ENCODE measurements at places on chromosomes 5 and 9.

- no peak for DNase-seq
Observed at GRCh38 chr5:31630931-31631330, 8.0 kb upstream of the PDZD2 start.

GRCh38 chr5:72015103-72015548 lies 92.1 kb upstream of the MAP1B start:
- no peak for DNase-seq

DNA sequence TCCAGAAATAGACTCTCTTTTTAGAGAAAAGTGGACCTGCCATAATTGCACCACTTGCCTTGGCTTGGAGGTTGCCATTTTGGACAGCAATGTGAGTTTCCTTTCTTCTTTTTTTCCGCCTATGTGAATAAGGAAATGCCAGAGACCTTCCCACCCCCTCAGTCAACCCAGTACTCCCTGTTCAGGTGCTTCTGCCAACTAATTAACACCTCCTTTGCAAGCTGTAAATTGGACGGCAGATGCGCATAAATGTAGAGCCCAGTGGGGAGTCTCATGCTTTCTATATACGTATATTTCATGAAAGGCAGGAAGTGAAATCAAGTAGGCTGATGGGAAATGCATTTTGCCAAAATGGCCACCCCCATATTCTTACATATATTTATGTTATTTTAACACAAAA lies 269.8 kb upstream of the RFX3 start:
- DNase-seq, result no peak

GRCh38 chr9:36399980-36400331 lies at the start of gene RNF38:
TSS of gene RNF38 (minus strand) at chr9:36400269. CDS start at chr9:36400108, 161 bp downstream.
- no peak for DNase-seq

- no peak for DNase-seq
Observed at GRCh38 chr5:122202952-122203351, 73.6 kb downstream of the ZNF474 start.

GRCh38 chr5:61289669-61290306 lies 42.3 kb upstream of the ZSWIM6 start:
- DNase-seq, result no peak

DNA sequence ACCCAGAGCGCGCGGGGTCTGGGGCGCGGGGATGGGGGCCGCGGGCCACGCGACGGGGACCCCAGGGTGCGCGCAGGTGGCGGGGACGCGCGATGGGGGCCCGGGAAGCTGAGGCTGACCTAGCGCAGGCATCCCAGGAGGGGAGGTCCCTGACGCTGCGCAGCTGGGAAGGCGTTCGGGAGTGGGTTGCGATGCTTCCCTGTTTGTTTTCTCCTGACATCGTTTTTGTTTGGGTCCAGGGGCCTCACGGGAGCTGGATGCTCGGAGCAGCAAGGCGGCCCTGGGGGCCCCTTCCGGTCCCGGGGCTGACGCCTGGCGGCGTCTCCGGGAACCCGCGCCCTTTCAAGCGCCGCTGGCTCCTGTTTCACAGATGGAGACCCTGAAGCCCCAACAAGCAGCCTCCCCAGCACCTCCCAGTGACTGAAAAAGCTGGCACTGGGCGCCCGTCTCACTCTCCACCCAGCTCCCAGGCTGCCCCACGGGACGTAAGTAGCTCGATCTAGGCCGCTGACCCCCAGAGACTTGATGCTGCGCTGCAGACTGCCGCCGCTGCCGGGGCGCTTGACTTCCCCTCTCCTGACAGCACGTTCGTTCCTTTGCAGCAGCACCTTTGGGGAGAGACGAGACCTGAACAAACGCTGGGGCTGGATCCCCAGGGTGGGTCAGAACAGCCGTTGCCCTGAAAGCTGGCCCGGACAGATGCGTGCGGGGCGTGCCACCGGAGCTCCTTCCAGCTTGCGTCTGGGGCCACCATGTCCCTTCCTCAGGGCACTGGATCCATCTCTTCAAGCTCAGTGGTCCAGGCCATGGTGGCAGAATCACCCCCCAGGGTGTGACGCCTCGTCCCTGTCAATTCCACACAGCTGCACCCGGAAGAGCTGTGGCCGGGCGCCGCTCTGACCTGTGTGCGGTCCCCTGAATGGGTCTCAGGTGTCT lies 593 bp downstream of the BRD3OS start:
- DNase-seq, result peak; percentile 63
